ENCODE measurements at places on chromosomes 6 and 20.

GRCh38 chr6:7802662-7803061 lies 76.8 kb downstream of the BMP6 start:
- no peak for DNase-seq

DNA sequence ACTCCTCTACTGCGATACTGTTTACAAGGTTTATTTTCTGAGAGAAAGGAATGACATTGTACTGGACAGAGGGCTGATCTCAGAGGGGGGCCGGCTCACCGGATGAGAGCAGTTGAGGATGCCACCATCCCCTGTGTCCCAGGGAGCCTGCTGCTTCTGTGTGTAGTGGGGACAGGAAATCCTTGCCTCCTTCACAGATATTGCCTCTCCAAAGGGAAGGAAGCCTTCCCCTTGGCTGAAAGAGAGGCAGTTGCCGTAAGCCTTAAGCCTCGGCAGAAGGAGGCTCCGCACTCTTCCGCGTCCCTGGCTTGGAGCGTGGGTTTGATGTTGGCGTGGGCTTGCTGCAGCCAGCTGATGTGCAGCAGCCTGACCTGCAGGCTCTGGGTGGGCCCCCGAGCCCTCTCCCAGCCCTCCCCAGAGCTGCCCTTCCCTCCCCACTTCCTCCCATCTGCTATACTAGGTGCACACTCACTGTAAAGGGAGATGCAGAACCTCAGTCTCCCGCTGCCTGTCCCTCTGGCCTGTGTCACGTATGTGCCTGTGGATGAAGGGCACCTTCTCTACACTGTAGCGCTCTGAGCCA lies 45.7 kb upstream of the RPS6KA2 start:
- no peak for DNase-seq

DNA sequence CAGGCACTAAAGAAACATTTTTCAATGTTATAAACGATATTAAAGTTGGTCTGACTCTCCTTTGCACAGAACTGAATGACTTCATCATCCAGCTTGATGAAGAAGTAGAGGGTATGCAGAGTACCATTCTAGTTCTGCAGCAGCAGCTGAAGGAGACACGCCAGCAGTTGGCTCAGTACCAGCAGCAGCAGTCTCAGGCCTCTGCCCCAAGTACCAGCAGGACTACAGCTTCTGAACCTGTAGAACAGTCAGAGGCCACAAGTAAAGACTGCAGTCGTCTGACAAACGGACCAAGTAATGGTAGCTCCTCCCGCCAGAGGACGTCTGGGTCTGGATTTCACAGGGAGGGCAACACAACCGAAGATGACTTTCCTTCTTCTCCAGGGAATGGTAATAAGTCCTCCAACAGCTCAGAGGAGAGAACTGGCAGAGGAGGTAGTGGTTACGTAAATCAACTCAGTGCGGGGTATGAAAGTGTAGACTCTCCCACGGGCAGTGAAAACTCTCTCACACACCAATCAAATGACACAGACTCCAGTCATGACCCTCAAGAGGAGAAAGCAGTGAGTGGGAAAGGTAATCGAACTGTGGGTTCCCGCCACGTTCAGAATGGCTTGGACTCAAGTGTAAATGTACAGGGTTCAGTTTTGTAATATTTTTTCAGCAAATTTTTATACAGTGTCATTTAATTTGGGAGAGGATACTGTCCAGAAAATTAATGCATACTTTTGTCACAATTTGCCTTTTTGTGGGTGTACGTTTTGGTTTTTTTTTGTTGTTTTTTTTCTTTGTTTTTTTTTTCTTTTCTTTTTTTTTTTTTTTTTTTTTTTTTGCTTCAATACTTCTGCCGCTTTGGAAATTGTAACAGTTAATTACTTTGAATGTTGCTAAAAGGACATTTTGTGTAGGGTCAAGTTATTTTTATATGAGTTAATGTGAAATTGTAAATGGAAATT lies 6.6 kb upstream of the ACAT2 start:
- no peak for DNase-seq

DNA sequence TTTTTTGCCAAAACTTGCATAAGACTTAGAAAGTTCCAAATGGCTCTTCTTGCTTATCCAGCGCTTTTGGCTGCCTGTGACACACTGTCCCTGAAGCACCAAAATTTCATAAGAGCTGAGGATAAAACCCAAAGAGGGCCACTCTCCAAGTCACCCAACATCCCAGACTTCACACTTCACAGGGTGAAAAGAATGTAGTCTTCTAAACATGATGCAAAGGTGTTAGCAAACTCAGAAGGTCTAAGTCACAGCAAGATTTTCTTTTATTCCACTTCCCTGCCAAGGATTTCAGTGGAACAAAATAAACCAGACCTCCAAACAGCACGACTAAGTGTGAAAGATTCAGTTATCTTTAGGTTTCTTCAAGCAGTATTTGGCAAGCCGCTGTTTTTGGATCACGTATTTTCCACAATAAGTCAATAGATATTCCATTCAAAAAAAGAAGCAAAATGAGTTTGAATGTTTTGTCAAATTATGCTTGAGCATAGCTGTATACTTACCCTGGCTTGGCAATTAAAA lies 44.6 kb upstream of the CD93 start:
- DNase-seq: no peak

DNA sequence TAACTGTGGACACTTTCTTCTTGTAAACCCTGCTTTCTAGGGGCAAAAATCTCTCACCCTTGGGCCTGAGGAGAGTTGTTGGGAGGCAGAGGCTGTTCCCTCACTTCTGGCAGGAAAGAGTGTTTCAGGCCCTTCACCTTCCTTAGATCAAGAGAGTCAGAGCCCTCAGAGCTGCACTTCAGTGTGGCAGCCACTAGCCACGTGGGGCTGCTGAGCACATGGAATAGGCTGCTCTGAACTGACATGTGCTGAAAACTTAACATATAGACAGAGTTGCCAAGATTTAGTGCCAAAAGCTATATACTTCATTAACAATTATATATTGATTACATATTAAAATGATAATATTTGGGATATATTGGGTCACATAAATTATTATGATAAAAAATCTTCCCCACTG lies 4.4 kb upstream of the LMBRD1 start:
- no peak for DNase-seq

DNA sequence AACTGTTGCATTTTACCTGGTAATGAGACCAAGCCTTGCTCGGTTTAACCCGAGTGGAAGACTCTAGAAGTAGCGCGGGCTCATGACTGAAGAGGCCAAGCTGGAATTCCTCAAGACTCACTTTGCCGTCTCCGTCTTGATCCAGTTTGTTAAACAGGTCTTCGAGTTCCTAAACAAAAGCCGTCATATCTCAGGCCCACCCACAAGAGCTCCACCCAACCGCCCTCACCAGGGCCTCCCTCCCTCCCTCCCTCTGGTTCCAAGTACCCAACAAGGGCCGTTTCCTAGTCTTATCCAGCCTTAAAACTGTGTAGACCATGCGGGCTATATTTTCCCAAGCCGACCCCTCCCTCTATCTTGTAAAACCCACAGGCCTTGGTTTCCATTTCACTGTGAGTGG lies 81.4 kb downstream of the NINL start:
- no peak for DNase-seq

GRCh38 chr6:1468126-1468525 lies 78.8 kb downstream of the FOXF2 start:
- no peak for DNase-seq

DNA sequence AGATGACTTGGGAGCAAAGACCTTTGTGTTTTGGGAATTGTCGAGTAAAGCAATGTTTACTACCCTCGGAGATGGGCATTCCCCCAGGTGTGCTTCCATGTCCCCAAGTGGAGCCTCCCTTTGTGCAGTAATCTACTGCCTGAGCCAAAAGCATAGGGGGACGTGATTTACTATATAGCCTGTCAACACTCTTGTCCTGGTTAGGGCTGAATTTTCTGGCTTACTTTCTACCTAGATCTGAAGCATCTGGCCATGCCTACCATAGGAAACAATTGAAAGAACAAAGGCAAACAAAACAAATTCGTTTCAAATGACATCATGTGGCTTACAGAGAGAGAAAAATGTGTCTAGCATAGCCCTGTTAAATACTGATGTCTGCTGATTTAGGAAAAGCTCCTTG lies 350.6 kb downstream of the SAMD5 start:
- DNase-seq: no peak

GRCh38 chr6:27517238-27517637 lies 44.3 kb upstream of the ZNF184 start:
- no peak for DNase-seq

DNA sequence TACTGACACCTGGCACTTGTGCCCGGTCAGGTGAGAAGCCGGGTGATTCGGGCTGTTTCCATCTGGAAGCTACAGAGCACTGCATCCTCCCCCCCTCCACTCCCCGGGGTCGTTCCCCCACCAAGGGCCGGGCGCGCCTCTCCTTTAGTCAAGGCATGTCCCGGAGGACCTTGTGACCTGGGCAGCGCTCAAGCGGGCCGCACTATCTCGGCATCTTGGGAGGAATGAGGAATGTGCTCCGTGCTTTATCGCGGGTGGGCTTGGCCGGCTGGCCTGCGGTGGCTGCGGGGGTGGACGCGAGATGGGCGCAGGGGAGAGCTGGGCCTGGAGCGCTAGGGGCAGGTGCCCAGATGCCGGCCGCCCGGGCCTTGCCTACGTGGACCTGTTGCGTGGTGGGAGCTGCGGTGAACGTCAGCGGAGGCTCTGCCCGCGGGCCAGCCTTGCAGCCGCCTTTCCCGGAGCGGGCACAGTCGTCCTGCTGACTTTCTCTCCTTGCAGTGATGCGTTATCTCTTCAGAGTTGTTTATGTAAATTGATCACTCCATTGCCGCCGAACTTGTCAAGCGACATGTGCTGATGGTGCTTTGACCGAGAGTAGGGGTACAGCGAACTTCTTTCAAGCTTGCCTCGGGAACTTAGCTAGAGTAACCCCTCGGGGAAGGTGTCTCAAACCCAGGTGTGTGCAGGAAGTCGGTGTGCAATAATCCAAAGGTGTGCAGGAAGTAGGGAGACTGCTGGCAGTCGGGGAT lies 1.1 kb downstream of the LRRC1 start:
- DNase-seq: no peak

DNA sequence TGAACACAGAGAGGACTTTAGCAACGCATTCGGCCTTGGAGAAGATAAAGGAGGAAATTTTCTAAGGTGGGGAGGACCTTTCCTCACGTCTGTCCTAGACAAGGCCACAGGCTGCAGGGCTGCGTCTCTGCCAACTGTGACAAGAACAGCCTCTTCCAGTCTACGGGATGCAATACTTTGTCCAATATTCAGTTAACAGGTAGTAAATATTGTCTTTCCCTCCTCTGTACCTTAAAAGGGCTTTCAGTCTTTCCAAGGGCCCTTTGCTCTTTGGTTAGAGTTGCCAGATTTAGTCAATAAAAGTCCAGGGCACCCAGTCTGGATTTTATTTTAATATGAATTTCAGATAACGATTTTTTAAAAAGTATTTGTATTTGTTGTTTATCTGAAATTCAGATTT lies 78.2 kb downstream of the ELOVL4 start:
- DNase-seq: no peak

DNA sequence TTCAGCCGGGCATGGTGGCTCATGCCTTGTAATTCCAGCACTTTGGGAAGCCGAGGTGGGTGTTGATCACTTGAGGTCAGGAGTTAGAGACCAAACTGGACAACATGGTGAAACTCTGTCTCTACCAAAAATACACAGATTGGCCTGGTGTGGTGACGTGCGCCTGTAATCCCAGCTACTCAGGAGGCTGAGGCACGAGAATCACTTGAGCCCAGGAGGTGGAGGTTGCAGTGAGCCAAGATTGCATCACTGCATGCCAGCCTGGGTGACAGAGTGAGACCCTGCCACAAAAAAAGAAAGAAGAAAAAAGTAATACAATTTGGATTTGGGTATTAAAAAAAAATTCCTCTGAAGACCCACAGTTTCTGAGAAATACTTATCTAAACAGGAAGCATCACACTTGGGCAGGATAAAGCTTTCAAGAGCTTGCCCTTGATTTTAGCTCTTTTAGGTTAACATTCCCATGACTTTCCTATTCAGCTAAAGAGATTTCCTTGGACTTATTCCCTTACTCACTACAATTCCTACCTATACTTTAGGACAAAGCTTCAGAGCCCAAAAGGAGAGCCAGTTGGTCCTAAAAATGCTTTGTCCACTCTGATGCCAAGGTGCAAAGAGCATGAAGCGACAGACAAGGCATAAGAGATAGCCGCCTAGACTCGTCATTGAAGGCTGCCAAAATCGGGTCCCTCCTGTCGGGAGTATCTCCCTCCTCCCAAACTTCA lies 1.9 kb downstream of the ELOVL2 start:
- DNase-seq: no peak

GRCh38 chr20:17276101-17276500 lies 49.3 kb downstream of the PCSK2 start:
- no peak for DNase-seq

DNA sequence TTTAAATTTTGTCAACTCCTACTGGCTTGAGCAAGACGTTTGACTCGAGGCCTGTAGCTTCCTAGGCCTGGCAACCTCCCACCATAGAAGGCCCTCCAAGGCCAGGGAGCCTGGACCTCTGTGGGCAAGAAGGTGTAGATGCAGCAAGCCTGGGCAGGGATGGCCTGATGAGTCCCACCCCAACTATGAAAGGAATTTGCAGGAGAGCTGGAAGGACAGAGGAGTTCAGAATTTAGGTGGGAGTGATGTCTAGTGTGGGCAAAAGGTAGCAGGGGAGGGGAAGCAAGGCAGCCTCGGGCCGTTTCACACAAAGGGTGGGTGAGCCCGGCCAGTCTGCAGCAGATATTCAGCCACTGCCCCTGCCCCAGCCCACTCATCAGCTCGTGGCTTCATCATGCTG lies 245.2 kb downstream of the CDH26 start:
- DNase-seq: no peak

- no peak for DNase-seq
These were observed 18.2 kb upstream of the ZNF831 start for GRCh38 chr20:59145247-59145923.

- no peak for DNase-seq
These were observed 33.5 kb downstream of the CARMIL1 start for GRCh38 chr6:25312703-25313102.

GRCh38 chr6:146850238-146850896 lies 251.6 kb downstream of the ADGB start:
- DNase-seq: no peak

DNA sequence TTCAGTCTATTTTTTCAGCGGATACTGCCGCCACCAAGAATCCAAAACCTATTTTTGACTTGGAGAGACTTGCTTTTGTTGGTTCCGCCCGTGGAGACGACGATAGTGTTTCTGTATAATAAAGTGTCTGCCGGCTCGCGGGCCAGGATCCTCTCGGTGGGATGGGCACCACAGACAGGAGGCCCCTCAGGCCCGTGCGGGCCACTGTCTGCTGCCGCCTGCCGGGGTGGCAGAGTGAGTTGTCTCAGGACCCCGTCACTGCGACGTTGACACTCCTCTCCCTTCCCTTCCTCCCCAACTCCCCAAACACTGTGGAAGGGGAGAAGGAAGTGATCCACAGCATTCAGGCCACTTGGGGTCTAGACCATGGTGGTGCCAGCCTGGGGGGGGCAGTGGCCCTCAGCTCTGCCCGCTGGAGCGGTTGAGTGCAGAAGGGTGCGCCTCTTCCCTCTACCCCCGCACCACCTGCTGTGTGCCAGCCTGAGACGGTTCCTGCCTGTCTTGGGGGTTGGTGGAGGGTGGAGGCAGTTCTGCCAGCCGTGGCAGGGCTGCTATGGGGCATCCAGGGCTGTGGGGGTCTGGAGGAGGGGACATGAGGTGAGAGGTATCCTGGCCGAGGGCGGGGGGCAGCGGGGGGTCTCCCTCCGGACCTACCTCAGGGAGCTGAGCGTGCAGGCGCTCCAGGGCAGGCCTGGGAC lies 17.5 kb downstream of the RBM38 start:
- no peak for DNase-seq

Measured in retinal pigment epithelial cell (primary cell).